Stimulated activated CD8-positive, alpha-beta memory T cell treated with anti-CD3 and anti-CD28 coated beads, Interleukin-15, amount 100 ng/mL, for 1 hour (primary cell): ENCODE measurements at places on chromosomes 6 and 20.

- DNase-seq = no peak
Measured at GRCh38 chr20:3059489-3059888, 11.9 kb upstream of the OXT start.

- DNase-seq = no peak
Measured at GRCh38 chr6:32114796-32115195, 5.7 kb upstream of the TNXB start.

DNA sequence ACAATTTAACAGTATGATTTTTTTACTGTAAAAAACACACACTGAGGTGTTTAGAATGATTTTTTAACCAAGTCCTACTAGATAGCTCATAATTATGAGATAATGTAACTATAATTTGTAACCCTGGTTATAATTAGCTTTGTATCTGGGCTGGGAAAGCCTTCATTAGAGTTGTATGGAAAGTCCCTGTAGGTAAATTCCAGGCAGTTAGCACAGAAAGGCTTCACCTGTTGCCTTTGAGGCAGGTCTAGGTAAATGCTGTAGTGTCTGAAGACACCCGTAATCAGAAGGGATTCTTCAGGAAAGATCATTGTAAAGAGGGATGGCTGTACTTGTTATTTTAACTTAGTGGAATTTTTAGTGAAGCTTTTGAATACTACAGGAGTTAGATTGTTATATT, 1.9 kb downstream of the TMEM200A start:
- DNase-seq = no peak

DNA sequence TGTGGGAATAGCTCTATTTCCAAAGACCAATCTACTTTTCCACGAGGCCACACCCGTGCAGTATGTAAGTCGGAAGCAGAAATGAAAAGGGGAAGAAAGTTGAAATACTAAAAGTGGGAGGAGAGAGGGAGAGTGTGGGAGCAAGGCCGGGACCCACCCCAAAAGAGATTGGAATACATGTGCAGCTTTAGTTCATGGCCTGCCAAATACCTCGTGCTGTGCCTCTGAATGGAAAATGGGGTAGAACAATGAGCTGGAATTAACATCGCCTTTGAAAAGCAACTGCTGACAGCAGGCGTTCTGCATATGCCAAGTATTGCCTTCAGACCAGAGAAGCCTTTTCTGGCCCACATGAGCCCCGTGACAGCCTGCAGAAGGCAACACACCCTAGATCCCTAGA, 155.6 kb downstream of the CD83 start:
- no peak for DNase-seq

- DNase-seq = no peak
Measured at GRCh38 chr6:136553166-136553787, 3.1 kb upstream of the MAP7 start.

DNA sequence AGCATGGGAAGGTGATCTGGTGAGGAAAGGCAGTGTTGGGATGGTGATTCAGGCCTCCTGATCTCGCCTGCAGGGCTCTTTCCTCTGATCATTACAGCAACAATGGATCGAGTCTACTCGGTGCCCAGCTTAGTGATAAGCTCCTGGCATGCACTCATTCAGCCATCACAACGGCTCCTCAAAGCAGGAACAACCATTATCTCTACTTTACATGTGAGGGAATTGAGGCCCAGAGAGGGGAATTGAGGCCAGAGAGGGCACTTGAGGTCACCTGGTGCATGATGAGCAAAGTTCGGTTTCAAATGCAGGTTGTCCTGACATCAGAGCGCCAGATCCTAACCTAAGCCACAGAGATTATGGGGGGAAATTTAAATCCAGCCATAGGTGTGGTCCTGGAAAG, 42.0 kb upstream of the BPIFA2 start:
- no peak for DNase-seq

DNA sequence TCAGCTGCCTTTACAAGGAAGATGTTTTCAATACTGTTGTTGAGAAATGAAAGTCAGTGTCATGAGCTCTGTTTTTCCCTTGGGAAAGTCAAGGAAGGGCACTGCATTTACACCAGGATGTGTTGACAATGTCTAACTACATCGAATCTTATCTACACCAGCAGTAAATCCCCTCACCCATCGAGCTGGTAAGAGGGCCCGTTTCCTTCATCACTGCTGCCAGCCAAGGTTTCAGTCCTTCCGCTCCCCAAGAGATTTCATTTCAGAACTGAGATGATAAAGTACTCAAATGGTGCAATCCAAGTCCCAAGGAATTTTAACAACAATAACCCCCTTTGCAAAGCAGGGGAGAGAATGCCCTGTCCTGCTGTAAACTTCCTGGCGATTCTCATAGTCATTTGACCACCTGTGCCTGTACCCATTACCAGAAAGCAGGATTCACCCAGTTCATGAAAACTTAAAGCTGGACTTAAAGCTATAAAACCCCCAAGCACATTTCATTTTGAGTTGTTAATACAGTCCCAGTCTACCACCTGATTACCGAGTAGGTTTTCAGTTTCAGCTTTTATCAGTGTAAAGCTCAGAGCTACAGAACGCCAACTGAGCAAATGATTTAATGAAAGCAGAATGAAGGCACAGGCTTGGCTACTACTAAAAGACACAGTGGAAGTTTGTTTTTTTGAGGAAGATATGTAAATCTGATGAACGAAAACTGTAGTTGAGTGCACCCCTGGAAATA, 122.5 kb upstream of the TAB2 start:
- DNase-seq = no peak

- no peak for DNase-seq
Measured at GRCh38 chr6:46419576-46420002, 71.7 kb downstream of the RCAN2 start.

- no peak for DNase-seq
Measured at GRCh38 chr6:93927731-93928130, 508.4 kb upstream of the EPHA7 start.

GRCh38 chr6:155614606-155615005, 159.0 kb upstream of the NOX3 start:
- no peak for DNase-seq

DNA sequence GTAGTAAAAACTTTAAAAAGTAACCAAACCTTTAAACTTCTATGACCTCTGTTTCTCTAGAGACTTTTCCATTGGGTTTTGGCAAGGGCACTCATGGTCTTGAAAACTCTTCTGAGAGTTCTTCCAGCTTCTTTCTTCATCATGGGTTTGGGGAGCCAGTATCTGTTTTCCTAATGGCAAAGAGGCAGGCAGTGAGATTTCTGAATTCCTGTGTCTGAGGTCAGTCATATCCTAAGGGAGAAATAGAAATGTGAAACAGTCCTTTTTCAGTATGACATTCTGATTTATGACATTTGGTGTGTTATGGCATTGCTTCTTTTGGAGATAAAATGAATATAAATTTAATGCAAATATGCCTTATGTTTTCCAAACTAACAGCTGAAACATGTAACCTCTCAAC, 518.5 kb upstream of the MARCKS start:
- DNase-seq = no peak

DNA sequence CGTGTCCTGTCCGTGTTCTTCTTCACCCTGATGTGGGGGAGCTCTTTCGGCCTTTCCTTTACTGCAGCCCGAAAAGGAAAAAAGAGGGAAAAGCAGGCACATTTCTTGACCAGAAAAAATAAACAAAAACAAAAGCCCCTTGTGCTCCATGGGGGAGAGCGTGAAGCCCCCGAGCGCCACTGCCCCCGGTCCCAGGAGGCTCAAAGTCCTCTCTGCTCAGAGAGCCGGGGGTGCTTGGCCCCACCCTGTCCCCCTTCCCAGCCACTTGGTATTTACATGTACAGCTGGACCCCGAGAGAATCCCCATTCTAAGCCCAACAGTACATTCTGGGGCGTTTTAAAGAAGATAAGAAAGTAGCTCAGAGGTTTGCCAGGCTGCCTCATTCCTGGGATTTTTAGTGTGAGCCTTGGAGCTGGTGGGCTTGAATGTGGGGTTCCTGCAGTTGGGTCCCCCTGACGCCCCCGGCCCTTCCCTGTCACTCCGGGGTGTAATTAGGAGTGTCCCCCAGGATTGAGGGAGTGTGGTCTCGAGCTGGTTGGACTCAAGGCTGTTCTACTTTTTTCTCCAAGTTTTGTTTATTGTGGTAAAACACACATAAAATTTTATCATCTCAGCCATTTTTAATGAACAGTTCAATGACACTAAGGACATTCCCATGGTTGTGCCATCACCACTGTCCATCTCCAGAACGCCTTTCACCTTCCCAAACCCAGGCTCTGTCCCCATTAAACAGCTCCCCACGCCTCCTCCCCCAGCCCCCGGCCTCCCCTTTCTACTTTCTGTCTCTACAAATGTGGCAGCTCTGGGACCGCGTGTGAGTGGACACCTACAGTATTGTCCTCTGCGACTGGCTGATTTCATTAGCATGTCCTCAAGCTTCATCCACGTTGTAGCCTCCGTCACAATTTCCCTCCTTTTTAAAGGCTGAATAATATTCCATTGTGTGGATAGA, 55.7 kb upstream of the BHLHE23 start:
- no peak for DNase-seq

DNA sequence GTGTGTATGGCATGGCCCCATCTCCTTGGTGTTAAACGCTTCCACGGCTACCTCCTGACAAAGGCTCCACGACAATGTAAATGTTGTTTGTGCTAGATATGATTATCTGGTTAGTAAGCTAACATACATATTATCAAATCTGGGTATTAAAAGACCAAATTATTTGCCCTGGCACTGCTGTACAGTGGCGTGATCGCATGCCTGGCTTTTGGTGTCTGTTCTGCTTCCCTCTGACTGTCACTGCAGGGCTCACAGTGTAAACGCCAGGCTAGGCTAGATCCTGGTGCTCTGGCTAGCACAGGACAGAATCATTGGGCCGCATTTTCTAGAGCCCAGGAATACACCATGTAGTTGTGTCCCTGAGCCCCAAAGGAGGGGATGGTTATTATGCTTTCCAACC, 38.7 kb downstream of the CD164 start:
- DNase-seq = no peak

DNA sequence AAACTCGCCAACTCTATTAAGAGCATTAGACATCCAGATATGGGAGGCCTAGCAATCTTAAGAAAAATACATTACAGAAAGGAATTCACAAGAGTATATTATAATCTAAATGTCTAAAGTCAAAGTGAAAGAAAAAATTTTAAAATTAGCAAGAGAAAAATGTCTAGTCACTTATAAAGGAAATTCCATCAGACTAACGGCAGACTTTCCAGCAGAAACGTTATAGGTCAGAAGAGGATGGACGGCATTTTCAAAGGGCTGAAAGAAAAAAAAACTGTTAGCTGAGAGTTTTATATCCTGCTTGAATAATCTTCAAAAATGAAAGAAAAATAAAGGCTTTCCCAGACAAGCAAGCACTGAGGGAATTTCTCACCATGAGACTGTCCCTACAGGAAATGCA, 269.0 kb downstream of the HDGFL1 start:
- no peak for DNase-seq

DNA sequence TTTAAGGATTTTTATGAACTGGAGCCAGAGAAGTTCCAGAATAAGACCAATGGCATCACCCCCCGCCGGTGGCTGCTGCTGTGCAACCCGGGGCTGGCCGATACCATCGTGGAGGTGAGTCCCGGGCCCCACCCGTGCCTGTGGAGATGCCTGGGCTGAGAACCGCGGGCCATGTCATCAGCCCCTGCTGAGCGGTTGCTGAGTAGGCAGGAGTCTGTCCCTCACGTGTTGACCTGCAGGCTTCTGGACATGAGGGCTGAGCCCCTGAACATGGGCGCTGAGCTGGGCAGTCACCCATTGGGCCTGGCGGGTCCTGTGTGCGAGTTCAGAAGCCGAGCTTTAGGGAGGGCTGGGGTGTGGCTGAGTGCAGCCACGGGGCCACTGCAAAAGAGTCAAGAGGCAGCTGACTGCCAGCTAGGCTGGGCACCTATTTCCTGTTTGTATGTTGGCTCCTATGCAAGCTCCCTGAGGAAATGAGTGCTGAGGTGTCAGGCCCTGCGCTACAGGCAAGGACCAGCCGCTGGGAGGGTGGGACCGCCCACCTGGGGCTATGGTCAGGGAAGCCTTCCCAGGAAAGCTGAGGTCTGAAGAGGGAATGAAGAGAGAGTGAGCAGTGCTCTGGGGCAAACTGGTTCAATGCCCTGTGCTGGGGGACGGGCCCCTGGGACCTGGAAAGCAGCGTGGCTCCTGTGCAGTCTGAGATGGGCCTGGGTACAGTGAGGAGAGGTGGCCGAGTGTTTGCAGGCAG, 34.3 kb downstream of the PYGB start:
- DNase-seq = no peak

DNA sequence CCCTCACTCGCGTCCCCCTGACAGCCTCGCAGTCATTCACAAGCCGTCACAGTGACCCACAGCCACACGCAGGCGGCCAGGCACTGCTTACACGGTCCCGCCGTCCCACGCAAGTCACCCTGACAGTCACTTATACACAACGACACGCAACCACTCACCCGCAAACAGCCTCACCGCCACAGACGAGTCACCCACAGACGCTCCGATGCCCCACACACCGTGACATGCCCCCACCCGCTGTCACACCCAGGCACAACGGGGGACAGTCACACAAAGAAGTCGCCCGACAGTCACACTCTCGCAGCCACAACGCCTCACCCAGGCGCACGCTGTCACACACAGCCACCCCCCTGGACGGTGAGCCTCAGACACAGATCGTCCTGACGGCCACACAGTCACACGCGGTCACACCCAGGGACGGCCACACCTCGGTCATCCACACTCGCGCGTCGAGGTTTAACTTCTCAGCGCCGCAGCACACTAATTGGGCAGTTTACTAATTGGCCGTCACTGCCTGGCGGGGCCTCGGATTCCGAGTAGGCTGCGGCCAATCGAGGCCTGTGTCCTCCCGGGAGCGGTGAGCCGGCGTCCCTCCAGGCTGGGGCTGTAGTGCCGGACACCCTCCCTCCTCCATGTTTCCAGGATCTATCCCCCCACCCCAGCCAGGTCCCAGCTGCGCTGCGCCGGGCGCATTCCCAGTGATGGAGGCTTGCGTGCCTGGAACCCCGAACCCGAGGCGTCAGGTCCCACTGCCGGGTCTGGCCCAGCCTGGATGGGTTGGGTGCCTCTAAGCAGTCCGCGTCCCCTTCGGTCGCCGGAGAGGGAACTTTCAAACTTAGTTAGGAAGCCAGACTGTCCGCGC, 790 bp downstream of the TOX2 start:
- DNase-seq = no peak

- DNase-seq = no peak
Measured at GRCh38 chr6:151021896-151022295, 156.4 kb downstream of the MTHFD1L start.

DNA sequence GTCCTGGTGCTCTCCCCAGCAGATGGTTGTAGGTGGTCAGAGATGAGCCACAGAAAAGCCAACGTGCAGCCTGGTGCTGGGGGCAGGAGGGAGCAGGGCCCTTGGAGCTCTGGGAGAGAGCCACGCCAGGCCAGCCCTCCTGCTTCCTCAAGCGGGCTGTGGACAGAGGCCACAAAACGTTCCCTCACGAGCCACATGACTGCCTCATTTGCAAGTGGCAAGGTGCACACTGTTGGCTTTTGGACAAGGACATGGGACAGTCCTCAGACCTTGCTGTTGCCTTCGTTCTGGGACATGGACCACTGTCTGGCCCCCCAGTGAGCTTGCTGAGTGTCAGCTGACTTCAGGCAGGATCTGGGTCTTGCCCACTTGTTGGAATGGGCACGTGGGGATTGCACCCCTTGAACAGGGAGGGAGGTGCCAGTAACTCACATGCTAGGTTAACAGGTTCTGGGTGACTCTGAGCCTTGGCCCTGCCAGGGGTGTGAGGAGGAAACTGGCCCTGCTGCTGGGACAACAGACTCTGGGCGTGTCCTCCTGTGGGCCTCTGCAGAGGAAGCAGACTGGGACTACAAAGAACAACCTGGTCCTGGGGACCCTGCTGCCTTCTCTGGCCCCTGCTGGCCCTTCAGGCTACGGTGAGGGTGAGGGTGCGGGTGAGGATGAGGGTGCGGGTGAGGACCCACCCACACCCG, 2.6 kb downstream of the SLCO4A1 start:
- DNase-seq = no peak

GRCh38 chr20:12201289-12201991, 283.7 kb downstream of the BTBD3 start:
- no peak for DNase-seq
